Fibroblast of skin of left biceps (primary cell): ENCODE measurements at places on chromosomes 12 and 14.

DNA sequence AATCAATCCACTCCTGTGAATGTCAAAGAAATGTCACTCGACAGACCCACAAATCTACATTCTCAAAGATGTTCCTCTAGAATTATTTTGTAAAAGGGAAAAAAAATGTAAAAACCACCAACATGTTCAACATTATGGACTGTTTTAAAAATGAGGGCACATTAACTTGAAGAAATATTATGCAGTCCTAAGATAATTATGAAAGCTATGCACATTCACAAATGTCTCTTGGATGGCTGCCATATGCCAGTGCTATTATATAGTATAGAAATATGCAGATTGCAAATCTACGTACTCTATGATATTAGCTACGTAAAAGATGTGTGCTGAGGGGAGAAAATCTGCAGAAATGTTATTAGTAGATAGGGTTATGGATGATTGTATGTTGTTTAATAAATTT, 334.2 kb downstream of the BMP4 start:
- DNase-seq: no peak

GRCh38 chr12:95548056-95548538, 3.2 kb downstream of the USP44 start:
- no peak for DNase-seq

GRCh38 chr14:36161776-36162175, 14.7 kb downstream of the PTCSC3 start:
- no peak for DNase-seq

DNA sequence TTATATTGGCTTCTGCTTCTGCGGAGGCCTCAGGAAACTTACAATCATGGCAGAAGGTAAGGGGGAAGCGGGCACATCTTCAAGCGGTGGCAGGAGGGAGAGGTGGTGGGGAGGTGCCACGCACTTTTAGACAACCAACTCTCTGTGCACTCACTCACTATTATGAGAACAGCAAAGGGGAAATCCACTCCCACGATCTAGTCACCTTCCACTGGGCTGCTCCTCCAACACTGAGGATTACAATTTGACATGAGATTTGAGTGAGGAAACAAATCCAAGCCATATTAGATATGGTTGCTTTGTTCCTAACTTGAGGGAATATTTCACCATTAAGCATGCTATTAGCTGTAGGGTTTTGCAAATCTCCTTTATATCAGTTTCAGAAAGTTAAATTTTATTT, 80.3 kb downstream of the UNC79 start:
- no peak for DNase-seq

- DNase-seq: no peak
Observed at GRCh38 chr12:31220061-31220460, 105.9 kb downstream of the SINHCAF start.

DNA sequence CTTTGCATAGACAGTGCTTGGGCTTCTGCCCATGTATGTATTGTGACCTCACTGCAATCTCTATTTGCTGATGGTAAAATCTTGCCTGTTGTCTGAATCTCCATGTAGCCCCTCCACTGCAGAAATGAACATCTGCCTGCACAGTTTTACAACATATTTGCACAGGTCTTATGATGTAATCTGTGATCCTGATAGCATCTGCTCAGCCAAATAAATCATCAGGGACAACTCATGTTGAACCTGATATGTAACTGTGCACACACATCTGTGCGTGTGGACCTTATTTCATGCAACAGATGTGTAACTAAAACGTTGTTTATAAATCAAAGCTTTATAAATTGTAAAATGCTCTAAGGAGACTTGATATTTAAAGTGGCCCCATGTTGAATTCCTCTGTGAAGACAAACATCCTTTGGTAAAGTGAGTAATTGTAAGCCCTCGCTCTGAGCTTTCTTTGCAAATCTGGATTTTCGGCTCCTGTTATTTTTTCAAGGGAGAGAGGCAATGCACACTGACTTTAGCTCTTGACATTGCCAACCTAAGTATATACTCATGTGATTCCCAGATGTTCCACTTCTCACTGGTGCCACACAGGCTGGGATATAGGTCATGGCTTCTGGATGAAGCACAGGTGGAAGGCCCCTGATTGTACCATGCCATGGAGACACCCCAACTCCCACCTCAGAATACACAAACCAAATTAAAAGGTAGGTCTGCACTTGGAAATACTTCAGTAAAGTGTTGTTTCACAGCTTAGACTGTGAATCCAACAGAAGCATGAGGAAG, 371.3 kb downstream of the GRIN2B start:
- no peak for DNase-seq

- DNase-seq: no peak
Observed at GRCh38 chr14:23381871-23382270, 5.0 kb downstream of the CMTM5 start.

DNA sequence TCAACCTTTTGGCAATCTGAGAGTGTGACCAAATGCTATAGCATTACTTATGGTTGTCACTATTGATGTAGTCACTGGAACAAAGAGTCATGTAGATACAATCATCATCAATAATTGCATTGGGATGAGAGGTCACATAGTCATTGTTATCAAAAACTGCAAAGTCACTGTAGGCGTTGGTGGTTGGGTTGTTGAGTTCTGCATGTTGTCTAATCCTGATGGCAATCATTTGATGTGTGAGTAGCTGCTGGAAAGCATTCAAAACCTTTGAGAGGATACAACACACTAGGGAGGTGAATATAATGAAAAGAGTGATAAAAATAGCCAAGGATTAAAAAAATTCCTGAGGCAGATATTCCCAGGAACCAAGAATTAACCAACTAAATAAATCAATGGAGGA, 214.7 kb upstream of the SYT10 start:
- no peak for DNase-seq

DNA sequence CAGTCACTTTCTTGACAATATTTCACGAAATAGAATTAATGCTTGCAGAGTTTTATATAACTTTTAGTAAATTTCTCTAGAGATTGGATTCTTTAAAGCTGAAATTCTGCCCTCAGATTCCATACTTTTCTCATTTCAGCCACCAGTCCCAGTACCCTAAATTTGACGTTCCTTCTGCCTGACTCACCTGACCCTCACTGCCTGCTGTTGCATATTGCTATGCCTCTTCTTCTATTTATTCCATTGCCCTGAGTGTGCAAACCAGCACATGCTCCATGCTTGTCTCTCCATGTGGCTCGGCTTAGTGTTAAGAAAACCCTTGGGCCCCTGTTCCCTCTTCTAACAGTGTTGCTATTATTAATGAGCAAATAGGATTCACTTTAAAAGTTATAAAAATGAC, 533.3 kb downstream of the LRFN5 start:
- no peak for DNase-seq

GRCh38 chr12:79393842-79394241, 296.9 kb downstream of the PAWR start:
- DNase-seq: no peak

DNA sequence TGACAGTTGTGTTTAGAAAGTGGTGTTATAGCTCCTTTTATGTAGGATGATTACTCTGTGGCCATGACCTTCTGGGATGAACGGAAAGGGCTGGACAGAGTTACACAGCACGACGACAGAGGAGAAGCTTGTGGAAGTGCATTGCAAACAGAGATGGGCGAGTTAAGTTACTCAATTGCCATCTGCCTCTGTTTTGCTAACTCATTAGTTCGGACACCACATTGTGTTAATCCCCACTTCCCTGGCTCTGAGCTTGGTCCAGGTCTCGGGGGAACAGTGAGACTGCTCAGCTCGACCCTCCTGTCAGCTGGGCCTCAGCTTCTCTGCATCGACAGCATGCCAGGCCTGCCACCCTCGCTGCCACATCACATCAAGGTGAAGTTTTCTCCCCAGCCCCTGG, 408.0 kb downstream of the ZFP36L1 start:
- DNase-seq: no peak

DNA sequence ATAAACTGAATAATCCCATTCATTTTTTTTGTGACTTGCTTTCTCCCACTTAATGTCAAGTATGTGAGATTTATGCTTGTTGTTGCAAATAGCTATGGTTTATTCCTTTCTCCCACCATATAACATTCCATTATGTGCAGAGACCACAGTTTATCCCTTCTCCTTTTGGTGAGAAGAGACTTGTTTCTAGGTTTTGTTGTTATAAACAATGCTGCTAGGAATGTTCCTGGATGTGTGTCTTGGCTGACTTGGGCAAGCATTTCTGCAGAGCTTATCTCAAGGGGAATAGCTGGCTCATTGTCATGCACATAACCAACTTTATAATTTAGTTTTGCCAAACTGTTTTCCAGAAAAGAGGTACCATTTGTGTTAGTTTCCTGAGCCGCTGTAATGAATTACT, 47.6 kb upstream of the PPP1CC start:
- DNase-seq: no peak

GRCh38 chr14:76280221-76280620, 95.7 kb upstream of the ESRRB start:
- DNase-seq: no peak

DNA sequence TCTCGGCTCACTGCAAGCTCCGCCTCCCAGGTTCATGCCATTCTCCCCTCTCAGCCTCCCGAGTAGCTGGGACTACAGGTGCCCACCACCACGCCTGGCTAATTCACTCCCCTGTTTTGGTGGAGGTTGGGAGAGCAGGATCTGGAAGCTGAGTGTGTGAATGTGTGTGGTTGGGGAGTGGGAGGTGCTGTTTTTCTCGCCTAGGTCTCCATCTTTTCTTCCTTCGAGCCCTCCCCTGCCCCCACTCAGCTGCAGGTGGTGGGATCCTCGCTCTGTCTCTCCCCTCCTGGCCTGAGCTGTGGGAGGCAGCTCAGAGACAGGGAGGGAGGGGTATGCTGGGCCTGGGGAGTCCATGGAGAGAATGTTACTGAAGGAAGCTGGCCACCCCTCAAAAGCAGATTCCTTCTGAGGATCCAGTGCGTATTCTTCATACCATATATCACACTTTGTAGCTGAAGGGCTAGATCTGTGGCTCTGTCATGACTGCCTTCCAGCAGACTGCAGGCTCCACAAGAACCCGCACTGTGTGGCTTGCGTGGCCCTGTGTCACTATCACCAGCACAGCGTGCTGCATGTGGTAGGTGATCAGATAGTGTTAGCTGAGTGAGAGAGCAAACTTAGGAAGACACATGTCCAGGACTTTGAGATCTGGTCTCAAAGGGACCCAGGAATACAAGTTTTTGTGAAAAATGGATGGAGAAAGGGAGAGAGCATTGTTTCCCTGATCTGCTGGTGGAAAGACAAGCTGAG, 2.8 kb downstream of the KRT83 start:
- DNase-seq: no peak

DNA sequence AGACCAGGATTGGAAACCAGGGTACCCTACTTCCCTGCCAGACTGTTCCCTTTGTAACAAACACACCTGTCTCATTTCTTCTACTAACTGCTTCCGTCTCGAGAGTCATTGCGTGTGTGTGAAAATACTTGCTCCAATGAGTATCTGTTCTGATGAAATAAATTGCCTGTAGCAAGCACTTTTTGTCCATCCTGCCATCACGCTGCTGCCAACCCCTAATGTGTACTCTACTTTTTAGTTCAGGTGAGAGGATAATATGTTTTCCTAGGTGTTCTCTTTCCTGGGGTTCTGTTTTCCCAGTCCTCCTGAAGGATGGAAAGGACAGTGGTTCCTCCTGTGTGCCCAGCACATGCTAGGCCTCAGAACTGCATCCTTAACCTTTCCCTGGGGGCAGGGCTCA, 1.0 kb downstream of the TUNAR start:
- DNase-seq: no peak

GRCh38 chr14:97143456-97143855, 346.3 kb downstream of the VRK1 start:
- no peak for DNase-seq

GRCh38 chr12:29053567-29053966, 95.5 kb upstream of the FAR2 start:
- no peak for DNase-seq

DNA sequence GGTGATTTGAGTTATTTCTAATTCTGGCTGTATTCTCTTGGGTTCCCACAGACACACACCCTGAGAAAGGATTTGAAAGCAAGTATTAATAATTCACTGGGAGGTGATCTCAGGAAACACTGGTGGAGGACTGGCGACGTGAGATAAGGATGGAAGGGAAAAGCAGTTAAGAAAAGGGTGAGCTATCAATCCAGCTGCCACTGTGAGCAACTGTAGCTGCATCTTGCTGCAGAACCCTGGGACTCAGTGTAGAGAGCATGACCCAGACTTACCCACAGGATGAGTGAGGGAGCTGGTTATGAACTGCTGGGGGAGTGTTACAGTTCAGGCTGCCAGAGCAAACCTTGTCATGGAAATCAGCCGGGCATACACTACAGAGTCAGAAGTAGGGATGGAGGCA, 71.9 kb downstream of the RESF1 start:
- no peak for DNase-seq
